Mucosa of descending colon (tissue), 3 donors: ENCODE measurements at places on chromosomes 2 and 18. TPM values are rescaled to one million over a fixed set of nuclear protein-coding genes. Genes with fewer than 3 reads are reported as not detected.

- no peak for DNase-seq
Observed at GRCh38 chr2:85076618-85077274, 56.4 kb upstream of the TCF7L1 start.

DNA sequence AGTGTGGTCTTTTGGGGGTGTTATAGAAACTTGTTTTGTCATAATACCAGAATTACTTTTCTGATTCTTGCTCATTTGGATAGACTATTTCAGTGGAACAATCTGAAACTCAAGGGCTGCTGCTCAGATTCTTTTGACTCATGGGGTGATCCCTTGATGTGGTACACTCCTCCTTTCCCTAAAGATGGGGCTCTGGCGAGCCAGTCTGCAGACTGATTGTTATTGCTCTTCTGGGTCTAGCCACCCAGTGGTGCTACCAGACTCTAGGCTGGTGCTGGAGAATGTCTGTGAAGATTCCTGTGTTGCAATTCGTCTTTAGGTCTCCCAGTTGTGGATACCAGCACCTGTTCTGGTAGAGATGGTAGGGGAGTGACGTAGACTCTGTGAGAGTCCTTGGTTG, 4.2 kb upstream of the MARS2 start:
- DNase-seq, result no peak

DNA sequence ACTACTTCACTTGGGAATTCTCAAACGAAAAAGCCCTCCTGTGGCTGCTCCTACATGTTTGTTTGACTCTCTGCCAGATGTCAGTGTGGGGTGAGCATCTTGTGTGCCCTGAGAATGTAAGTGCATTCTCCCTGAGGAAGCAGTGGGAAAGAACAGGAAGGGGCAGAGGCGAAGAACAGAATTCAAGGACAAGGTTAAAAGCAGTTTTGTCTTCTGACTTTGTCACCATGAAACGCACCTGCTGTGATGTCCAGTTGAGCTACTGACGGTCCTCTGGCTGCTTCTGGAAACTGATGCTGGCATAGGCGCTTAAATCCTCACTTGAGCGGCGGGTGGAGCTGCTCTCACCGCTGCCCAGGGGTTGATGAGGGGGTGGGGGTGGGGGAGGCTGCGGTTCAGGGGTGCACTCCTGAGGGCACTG, 4.9 kb downstream of the IRS1 start:
- no peak for DNase-seq

GRCh38 chr2:224469374-224469964, 67.6 kb upstream of the FAM124B start:
- no peak for DNase-seq

The MREG gene
- 10.9 TPM for total RNA-seq

The ASB18 gene
- not detected for total RNA-seq

The LRATD1 gene
- 59.5 TPM for total RNA-seq
